CD4-positive, alpha-beta T cell (primary cell): ENCODE measurements at places on chromosomes 5 and 9.

- H3K36me3 ChIP-seq = no peaks in the 10 kb centered on the region
- H3K27ac ChIP-seq = no peak overlapping the region
- H3K4me3 ChIP-seq = no peak overlapping the region
- DNase-seq = no peak
- peaks cover 3% of the 10 kb centered on the region for H3K4me1 ChIP-seq
Measured at GRCh38 chr5:103243665-103244064, 14.9 kb upstream of the MACIR start.

DNA sequence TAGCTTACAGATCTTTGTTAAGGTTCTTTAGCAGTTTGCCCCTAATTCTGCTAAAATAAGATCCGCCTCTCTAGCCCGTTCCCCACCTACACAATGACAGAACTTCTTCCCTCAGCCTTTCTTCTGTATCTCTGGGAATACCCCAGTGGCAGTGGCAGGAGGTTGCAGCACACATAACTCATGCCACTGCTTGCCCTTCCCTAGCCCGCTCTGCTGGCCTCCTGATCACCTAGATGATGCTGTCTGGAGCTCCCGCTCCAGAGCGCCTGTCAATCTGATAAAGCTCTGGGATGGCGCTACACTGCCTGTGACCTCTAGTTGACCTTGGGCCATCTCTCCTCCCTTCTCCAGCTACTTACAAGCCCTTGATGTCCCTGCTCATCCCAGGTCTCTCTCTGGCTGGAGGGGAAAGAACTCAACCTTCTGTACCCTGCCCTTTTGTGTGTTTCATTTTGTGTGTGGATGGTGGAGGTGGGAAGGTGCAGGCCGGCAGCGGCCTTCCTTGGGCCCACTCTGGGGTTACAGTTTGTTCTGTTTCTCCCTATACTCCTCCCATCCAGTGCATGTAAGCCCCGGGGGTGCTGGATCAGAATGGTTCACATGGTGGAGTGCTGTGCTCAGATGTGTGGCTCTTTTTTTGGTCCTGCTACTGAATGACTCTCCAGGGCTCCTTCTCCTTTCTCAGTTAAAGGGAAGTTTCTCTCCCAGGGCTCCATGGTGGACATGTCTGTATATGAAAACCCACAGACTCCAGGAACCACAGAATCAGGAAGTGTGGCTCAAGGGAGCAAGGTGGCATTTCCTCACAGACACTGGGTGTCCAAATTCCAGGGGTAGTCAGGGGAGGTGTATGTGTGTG, 29.1 kb downstream of the MTX3 start:
- H3K36me3 ChIP-seq = no peaks in the 10 kb centered on the region
- no peak overlapping the region for H3K4me3 ChIP-seq
- no peak for DNase-seq
- no peaks in the 10 kb centered on the region for H3K4me1 ChIP-seq
- no peaks in the 10 kb centered on the region for H3K27me3 ChIP-seq

- H3K4me3 ChIP-seq = no peak overlapping the region
- H3K27ac ChIP-seq = no peak overlapping the region
- peaks cover 5% of the 10 kb centered on the region for H3K4me1 ChIP-seq
- H3K27me3 ChIP-seq = no peaks in the 10 kb centered on the region
- peaks cover 2% of the 10 kb centered on the region for H3K36me3 ChIP-seq
Measured at GRCh38 chr5:149826574-149826973, 96.5 kb downstream of the PPARGC1B start.

- DNase-seq = no peak
- H3K36me3 ChIP-seq = no peaks in the 10 kb centered on the region
- H3K27me3 ChIP-seq = peaks cover 21% of the 10 kb centered on the region
- no peak overlapping the region for H3K4me3 ChIP-seq
- H3K27ac ChIP-seq = no peak overlapping the region
- H3K4me1 ChIP-seq = peaks cover 8% of the 10 kb centered on the region
Measured at GRCh38 chr5:170746961-170747340, 36.6 kb upstream of the GABRP start.

DNA sequence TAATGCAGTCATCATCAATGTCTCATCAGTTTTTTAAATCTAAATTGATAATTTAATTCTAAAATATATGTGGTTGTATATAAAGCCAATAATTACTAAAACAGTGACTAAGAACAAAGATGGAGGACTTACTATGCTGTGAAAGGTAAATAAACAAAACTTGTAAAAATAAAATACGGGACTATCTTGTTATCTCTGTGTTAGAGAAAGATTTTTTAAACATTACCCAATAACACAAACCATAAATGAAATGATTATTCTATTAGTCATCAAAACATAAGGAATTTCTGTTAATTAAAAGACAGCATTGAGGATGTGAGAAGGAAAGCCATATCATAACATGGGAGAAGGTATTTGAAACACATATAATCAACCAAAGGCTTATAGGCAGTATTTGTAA, 226.2 kb upstream of the SMC2 start:
- H3K27ac ChIP-seq = no peak overlapping the region
- no peaks in the 10 kb centered on the region for H3K36me3 ChIP-seq
- no peaks in the 10 kb centered on the region for H3K27me3 ChIP-seq
